ENCODE measurements at places on chromosomes 5 and 9. TPM values are rescaled to one million over a fixed set of nuclear protein-coding genes. Genes with fewer than 3 reads are reported as not detected.

Gene TCOF1
- 23.4 TPM for total RNA-seq

Gene IFNA2
- total RNA-seq, result not detected

Gene FOXD4L4
- 0.08 TPM for total RNA-seq

Gene LAMC3
- total RNA-seq, result 3.7 TPM

Gene SNCAIP
- total RNA-seq, result 2.6 TPM

Gene BARHL1
- total RNA-seq, result not detected

Gene CDX1
- total RNA-seq, result not detected

Gene ZFR
- 62.6 TPM for total RNA-seq

Gene TLR4
- total RNA-seq, result 0.64 TPM

Gene C5orf52
- total RNA-seq, result not detected

Gene ELOVL7
- total RNA-seq, result not detected

Gene KLHL3
- 2.2 TPM for total RNA-seq

Gene FOXI1
- not detected for total RNA-seq

Gene MEIKIN
- total RNA-seq, result not detected

Gene PCDHGB3
- total RNA-seq, result 6.1 TPM

Gene CORO2A
- total RNA-seq, result 0.32 TPM

Gene MARVELD2
- 0.88 TPM for total RNA-seq

Gene ABCA1
- total RNA-seq, result 36.3 TPM

Gene GTF3C5
- total RNA-seq, result 62.1 TPM

Gene SERF1A
- total RNA-seq, result 14.0 TPM

Gene CCDC180
- total RNA-seq, result 0.65 TPM

Gene HIGD2A
- total RNA-seq, result 210 TPM

Gene S1PR3
- total RNA-seq, result 89.6 TPM

Gene ZNF474
- total RNA-seq, result 0.78 TPM

Gene PTPRD
- total RNA-seq, result 65.2 TPM

Gene ZNF782
- total RNA-seq, result 3.5 TPM

Gene GBGT1
- 15.4 TPM for total RNA-seq

Gene TIMD4
- total RNA-seq, result not detected

Gene LCN6
- not detected for total RNA-seq

Gene CTXN3
- not detected for total RNA-seq

Gene HCN1
- total RNA-seq, result not detected

Gene SPTLC1
- 80.0 TPM for total RNA-seq

Gene IFNB1
- not detected for total RNA-seq

Gene PDCD1LG2
- total RNA-seq, result 4.7 TPM

Gene PHYKPL
- total RNA-seq, result 21.2 TPM

Gene PCDHB11
- total RNA-seq, result 1.7 TPM

Gene SOX30
- total RNA-seq, result not detected

Gene TNIP1
- 59.8 TPM for total RNA-seq

Gene PCDHB2
- total RNA-seq, result under 0.01 TPM

Gene DIPK1B
- total RNA-seq, result 3.2 TPM

Gene CER1
- not detected for total RNA-seq

Gene LRRTM2
- total RNA-seq, result 0.48 TPM

Gene CDKN2B-AS1
- 1.6 TPM for total RNA-seq

Gene CARTPT
- total RNA-seq, result not detected

Gene PCDHGC5
- 1.1 TPM for total RNA-seq

Gene JAKMIP2
- 3.0 TPM for total RNA-seq

Gene PTPN3
- 1.2 TPM for total RNA-seq

Gene COL15A1
- 11.3 TPM for total RNA-seq

Gene IL7R
- 0.48 TPM for total RNA-seq

Gene FOXD4
- total RNA-seq, result 0.24 TPM

Gene ANXA6
- 189 TPM for total RNA-seq

Gene ZNF618
- 11.4 TPM for total RNA-seq

Gene GZMA
- not detected for total RNA-seq

Gene PTTG1
- 54.9 TPM for total RNA-seq

Gene C9orf50
- total RNA-seq, result 0.13 TPM

Gene PRSS3
- total RNA-seq, result 18.9 TPM

Gene IL4
- total RNA-seq, result not detected

Gene TRIM23
- 10.6 TPM for total RNA-seq
